ENCODE measurements at places on chromosomes 12 and 14.

DNA sequence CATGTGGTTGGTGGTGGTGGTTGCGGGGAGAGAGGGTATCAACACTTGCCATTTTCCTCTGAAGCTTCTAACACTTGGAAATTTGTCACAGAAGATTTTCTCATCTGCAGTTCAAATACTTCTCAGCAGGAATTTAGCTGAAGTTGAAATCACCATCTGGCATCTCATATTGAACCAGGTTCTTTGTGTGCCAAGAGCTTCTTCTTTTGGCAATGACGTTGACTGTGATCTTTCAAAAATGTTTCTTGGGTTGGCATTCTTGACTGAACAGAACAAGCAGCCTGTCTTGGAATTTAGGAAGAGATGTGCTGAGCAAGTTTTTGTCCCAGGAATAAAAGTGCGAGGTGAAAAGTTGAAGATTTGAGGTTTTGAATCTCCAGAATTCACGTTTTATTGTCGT lies 8.7 kb upstream of the NIN start:
- DNase-seq, result no peak

DNA sequence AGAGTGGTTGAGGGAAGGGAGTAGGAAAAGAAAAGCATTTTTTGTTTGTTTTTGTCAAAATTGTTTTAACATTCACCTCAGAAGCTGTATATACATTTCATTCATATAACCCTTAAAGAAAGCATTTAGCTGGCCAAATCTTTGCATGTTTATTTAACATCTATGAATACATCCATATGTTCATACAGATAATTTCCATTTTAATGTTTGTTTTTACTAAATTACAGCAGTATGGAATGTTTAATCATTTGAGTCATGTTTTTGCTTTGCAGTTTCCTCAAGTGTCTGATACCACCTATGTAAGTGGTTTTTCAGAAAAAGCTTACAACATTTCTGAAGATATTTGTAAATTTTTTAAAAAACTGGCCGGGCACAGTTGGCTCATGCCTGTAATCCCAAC lies 84.3 kb upstream of the ATF1 start:
- DNase-seq, result no peak

- no peak for DNase-seq
Observed at GRCh38 chr12:94706250-94706661, 55.9 kb upstream of the TMCC3 start.

- DNase-seq, result no peak
Observed at GRCh38 chr12:27974735-27975221, 2.2 kb upstream of the PTHLH start.

DNA sequence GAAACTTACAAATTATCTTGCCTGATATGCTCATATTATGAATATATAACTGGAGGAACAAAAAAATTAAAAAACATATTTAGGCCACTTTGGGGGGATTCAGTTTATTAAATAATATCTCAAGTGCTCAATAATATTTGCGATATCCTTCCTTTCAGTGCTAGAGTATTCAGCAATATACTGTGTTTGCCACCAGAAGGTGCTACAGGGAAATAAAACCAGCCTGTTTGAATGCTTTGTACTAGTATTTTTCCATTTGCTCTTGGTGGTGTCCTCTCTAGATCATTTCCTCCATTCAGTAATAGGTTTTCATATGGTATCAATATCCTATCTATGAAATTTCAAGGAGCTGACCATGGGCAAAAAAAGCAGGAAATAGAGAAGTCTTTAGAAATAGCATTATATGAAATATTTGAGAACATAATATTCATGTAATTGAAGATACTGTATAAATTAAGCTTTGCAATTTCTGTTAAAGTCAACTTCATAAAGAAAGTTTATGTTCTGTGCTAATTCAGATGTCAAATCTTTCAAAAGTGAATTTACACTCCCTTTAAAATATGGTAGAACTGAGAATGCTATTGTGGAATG lies 106.2 kb upstream of the NAV3 start:
- no peak for DNase-seq

Data from lower lobe of right lung (tissue), 2 donors.